Iris pigment epithelial cell (primary cell): ENCODE measurements at places on chromosomes 2 and 18.

DNA sequence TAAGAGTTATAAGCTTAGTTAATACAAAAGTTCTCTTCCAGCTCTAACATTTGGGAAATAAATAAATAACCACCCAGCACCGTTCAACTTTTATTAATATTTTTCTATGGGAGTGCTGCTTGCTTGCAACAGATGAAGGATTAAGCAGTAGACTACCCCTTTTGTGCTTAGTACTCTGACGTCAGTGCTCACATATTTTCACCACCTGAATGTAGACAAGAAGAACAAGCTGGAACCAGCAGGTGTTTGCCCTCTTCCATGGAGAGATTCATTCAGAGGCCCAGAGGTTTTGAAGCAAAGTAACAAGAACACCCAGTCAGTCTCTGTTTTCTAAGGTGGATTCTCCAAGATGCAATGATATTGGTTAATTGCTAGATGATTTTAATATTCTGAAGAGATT, 307.1 kb upstream of the PIK3C3 start:
- no peak for DNase-seq

DNA sequence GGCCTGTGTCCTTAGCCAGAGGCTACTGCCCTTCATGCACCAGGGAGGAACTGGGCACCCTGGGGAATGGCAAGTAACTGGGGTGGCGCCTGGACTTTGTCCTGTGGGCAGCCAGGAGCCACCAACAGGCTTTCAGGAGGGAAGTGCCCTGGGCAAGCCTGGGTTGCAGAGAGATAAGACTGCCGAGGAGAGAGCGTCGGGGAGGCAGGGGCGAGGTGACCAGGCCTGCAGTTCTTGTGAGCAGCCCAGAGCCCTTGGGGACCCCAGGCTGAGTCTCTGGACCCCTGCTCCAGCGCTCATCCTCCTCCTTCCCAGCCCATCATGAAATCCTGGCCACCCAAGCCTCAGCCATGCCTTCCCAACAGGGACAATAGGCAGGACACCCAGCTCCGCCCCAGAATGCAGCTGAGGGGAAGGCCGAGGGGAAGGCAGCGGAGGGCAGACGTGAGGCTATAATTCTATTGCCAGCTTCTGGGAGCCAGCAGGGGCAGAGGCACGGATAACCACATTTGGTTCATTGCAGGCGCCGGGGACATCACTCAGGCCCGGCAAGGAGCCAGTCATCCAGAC, 25.1 kb downstream of the ADRA2B start:
- no peak for DNase-seq

DNA sequence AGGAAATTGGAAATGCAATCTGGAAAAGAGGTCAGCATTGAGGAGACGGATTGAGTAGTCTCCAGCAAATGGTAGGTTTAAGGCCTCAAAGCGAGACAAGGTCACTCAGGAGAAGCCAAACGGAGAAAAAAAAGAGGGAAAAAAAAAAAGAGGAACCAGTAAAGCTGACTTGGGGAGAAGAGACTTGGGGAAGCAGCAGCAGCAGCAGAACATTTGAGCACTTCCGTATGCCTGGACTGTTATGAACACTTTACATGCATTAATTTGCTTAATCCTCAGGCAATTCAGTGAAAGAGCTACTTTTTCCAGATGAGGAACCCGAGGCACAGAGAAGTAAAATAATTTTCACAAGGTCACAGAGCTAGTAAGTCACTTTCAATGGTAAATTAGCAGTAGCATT, 81.3 kb downstream of the OSBPL6 start:
- no peak for DNase-seq

DNA sequence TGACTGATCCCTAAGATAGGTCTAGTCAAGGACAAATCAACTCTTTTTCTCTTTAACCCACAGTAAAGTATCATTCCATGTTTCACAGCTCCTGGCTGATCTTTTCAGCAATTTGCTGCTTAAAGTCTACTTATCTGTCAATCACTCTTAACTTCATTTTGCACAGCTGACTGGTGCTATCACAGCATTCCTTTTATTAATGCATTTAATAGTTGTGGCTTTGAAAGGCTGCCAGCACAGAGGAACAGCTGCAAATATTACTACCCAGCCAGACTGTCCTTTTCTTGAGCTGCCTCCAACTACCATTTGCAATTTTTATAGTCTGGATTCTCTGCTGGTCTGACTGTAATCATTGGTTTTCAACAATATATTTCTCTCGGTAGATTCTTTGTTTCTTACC, 303.5 kb downstream of the STK39 start:
- DNase-seq = peak; percentile 77

GRCh38 chr2:217162533-217162932, 302.7 kb upstream of the TNP1 start:
- peak; percentile 98 for DNase-seq

GRCh38 chr2:69163109-69163508, 150.1 kb downstream of the ANTXR1 start:
- DNase-seq = peak; percentile 96

DNA sequence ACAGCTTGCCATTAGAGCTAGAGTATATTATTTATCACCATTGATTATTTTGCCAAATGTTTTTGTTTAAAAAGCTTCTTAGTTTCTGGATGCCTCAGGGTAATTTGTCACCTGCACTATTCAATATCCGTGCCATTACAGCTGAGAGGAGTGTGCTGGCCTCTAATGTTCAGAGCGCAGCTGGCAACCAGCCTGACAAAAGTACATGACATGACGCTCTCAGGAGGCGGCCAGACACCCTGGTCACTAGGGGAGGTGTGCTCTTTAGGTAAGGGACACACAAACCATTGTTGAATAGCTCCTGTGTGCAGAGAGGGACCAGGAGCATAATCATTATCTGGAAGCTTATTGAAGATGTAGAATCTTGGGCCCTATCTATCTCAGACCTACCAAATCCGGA, 20.3 kb downstream of the LIMS1 start:
- DNase-seq = no peak

GRCh38 chr2:41963661-41964525, 83.9 kb upstream of the PKDCC start:
- peak; percentile 24 for DNase-seq

DNA sequence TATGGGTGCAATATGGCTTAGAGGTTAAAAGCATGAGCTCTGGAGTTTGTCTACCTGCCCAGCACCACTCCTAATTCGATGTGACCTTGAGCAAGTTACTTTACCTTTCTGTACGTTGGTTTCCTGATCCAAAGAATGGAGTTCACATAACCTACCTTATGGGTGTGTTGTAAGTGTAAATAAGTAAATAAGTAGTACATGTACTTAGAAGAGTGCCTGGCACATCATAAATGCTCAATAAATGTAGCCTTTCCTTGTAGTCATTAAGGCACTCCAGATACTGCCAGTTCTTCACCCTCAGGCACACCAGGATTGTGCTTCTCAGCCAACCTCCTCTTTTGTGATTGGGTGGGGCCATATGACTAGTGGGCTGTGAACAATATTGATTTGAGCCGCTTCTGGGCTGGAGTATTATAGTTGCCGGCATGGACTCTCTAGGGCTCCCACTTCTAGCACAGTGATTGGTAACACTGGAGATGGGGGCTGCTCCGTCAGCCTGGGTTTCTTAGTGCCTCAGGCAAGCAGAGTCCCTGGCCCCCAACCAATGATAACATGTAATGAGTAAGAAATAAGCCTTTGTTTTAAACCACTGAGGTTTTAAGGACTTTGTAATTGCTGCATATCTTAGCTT, 101.7 kb upstream of the NOSTRIN start:
- DNase-seq = peak; percentile 53

GRCh38 chr2:10395893-10396292, 52.2 kb downstream of the ODC1 start:
- no peak for DNase-seq

- DNase-seq = no peak
These were observed 59.9 kb downstream of the KIAA1328 start for GRCh38 chr18:36888778-36889177.

DNA sequence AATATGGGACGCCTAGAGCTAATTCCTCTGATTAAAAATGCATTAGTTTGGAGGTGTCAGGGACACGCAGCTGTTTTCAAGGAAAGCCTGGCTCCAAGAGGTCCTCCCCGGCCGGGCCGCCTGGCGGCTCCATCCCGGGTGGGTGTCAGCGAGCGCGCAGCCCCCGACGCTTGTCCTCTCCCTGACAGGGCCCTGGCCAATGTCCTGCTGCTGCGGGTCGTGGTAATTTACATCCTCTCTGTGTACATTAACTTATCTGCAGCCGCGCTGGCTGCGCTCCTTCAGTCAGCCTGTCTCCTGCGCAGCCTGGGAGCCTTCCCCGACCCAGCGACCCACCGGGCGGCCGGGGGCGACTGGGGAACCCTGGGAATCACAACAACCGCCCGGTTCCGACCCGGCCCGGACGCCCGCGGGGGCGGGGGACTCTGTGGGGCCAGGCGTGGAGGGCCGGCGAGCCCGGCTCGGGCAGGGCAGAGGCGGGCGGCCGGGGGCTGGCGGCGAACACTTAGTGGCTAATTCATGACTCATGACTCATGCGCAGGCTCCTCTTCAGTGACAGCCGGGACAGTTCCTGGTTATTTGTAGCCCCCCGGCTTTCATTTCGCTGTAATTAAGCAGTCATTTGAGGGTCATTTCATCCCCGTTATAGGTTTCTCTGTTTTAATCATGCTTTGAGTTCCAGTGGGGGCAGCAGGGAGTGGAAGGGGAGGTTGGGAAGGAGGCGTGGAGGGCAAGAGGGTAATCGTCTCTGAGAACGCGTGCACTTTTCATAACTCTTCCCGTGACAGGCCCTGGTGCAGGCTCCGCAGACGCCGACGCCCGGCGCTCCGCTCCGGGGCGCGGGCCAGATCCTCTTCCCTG, 141.9 kb upstream of the CTAGE1 start:
- peak; percentile 71 for DNase-seq

DNA sequence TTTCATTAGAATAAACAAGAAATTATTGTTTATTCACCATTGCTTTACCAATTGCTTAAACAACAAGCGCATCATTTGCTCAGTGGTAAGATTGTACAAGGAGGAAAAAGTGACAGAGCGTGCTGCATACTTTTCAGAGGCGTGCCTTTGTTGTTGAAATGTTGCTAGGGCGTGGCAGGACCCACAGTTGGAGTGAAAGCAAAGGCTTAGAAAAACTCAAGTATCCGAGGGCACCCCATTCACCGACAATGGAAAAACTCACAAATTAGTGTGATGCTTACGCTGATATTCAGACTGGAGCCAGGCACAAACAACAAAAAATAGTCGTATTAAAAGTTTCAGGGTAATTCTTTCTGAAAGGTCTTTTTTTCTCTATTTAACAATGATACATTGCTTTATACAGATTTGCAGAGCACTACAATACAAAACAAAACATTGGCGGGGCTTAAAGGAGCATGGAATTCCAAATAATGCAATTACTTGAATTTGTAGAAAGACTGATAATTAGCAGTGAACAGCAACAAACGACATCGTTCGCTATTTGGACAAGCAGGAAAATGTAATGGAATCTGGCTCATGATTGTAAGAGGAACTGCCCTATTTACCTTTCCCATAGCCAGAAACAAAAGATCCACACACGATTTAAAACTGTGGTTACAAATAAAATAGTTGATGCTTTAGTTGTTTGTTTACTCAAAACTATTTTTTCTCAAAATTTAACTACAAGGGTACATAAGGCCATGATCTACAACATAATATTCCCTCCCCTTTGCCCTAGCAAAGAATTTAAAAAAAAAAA, 37.8 kb upstream of the RTTN start:
- DNase-seq = no peak

- DNase-seq = peak; percentile 74
These were observed 925 bp downstream of the SESTD1 start for GRCh38 chr2:179263446-179264367.

GRCh38 chr2:16010011-16010410, 69.7 kb downstream of the MYCN start:
- DNase-seq = no peak

DNA sequence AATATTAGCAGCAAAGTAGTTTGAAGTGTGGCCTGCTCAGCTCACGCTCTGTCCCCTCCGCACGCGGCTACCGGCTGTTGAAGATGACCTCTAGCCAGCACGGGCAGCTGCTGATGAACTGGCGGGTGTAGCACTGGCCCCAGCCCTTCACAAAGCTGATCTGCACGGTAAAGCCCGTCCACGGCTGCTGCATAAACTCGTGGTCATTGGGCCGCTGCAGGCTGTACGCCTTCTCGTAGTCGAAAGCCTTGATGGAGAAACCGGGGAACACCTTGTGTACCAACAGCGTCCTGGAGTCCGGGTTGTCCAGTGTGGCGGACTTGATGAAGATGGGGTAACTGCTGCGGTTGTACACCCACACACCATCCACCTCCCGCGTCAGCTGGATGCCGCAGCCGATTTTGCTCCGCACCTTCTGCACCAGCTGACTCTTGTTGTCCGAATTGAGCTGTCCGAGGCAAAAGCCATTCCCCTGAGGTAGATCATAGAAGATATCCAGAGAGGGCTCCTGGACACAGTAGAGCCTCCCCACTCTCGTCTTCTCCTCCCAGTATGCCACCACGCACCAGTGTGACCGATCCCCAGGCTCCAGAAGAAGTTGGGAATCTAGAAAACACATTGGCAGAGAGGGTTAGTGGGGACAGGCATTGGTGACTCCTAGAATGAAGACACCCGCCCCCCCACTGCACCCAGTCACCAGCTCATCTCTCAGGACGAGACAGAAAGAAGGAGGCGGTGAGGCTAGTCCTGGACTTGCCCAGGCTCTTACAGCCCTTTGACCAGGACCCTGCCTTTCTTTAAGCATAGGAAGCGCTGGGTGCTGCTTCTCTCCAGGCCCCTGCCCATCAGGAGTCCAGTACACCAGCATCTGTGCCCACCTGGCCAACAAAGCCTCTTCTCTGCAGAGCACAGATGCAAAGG, 29.2 kb downstream of the SMAD7 start:
- no peak for DNase-seq

- DNase-seq = no peak
These were observed 22.0 kb downstream of the TNFRSF11A start for GRCh38 chr18:62347089-62347506.

GRCh38 chr2:130387071-130387400, 31.2 kb downstream of the PTPN18 start:
- no peak for DNase-seq

- DNase-seq = peak; percentile 21
These were observed 662.9 kb downstream of the IRS1 start for GRCh38 chr2:226136739-226137138.

DNA sequence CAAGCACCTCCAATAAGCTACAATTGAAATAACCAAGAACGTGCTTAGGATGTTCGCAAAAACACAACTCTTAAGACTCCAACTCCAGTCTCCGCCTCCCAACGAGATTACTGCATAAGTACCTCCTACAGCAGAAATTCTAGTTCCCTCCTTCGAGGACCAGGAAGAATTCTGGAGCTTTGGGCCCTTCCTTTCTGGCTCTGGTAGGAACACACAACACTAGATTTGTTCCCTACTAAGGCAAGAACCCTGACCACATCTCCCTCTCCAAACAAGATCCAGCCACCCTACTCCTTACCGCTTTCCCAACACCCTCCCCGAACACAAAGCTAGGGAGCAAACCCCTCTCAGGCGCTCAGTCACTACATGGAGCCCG, 721 bp downstream of the ADAM17 start:
- peak; percentile 91 for DNase-seq

- DNase-seq = no peak
These were observed 27.2 kb upstream of the C1D start for GRCh38 chr2:68089961-68090360.
